ENCODE measurements at places on chromosomes 3 and 15.

DNA sequence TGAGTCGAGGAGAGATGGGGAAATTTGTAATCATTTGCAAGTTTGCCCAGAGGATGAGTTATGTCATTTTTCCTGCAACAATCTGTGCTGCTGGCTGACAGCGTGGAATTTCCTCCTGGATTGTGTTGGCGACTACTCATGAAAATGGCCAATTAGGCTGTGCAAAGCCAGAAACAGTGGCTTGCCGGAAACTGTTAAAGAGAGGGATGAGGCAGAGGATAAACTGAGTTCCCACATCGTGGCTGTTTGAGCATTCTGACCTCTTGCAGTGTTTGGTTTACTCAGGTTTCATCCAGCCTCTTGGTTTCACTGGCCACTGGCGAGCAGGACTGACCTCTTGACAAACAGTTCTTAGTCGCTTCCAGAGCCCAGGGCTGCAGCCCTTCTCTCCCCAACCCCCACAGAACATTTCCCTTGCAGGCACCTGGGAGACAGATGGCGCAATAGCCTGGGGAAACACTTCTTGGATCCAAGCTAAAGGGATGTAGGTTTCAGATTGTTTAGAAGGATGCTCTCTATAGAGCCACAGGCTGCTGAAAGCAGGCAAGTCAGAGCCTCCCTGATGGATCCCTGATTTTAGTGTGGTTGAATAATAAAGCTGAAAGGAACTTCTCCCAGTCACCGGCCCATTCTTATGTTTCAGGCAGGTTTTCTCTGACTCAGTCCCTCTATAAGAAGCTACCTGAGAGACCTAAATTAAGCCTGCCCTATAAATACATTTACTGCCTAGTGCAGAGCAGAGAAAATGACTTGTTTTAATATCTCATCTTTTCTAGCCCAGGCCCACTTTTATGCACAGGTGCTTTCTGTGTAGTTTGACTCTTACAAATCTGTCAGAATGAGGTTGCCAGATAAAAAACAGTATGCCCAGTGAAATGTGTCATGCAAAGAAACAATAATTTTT, 92.8 kb upstream of the UBE2E1 start:
- H3K4me3 ChIP-seq = no peak overlapping the region
- peaks cover 5% of the 10 kb centered on the region for H3K4me1 ChIP-seq
- no peak overlapping the region for H3K27ac ChIP-seq
- peak; percentile 90 for DNase-seq
- peaks cover 15% of the 10 kb centered on the region for H3K36me3 ChIP-seq
- no peaks in the 10 kb centered on the region for H3K27me3 ChIP-seq

- H3K27me3 ChIP-seq = no peaks in the 10 kb centered on the region
- no peak for DNase-seq
- no peaks in the 10 kb centered on the region for H3K36me3 ChIP-seq
- no peak overlapping the region for H3K4me3 ChIP-seq
- no peaks in the 10 kb centered on the region for H3K4me1 ChIP-seq
- H3K27ac ChIP-seq = no peak overlapping the region
Observed at GRCh38 chr3:146972726-146973125, 367.6 kb upstream of the PLSCR5 start.

GRCh38 chr15:40772014-40772413, 2.2 kb downstream of the C15orf62 start:
- no peak overlapping the region for H3K27ac ChIP-seq
- H3K4me3 ChIP-seq = no peak overlapping the region
- DNase-seq = no peak

DNA sequence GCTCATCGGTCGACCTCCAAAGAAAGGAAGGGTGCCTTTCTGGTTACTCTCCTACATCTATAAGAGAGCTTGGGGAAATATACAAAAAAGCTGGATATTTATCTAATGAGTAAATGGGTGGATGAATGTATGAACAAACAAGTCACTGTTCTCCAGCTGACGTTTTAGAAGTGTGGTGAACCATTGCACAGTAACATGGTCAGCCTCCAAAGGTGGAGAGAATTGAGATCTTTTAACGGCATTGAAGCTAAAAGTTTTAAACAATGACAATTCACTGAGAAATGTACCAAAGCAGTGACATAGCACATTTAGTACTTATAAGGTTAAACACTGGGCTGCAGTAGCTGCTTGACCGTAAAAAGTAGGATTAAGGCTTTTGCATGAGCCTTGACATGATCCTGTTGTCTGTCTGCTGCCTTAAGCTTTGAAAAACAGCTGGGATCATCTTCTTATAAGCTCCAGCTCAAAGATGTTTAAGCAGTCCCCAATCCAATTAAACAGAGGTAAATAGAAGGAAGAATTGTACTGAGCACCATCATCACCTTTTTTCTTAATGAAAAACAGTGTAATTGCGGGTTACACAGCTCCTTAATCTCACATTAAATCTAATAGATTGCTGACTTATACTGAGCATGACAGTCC, 222.9 kb downstream of the WDR72 start:
- no peak overlapping the region for H3K27ac ChIP-seq
- no peaks in the 10 kb centered on the region for H3K27me3 ChIP-seq
- no peak for DNase-seq
- H3K4me3 ChIP-seq = no peak overlapping the region
- H3K4me1 ChIP-seq = no peaks in the 10 kb centered on the region
- H3K36me3 ChIP-seq = peaks cover 5% of the 10 kb centered on the region

GRCh38 chr3:178270838-178271237, 265.4 kb upstream of the KCNMB2 start:
- no peaks in the 10 kb centered on the region for H3K36me3 ChIP-seq
- no peak overlapping the region for H3K4me3 ChIP-seq
- no peak for DNase-seq
- no peak overlapping the region for H3K27ac ChIP-seq

DNA sequence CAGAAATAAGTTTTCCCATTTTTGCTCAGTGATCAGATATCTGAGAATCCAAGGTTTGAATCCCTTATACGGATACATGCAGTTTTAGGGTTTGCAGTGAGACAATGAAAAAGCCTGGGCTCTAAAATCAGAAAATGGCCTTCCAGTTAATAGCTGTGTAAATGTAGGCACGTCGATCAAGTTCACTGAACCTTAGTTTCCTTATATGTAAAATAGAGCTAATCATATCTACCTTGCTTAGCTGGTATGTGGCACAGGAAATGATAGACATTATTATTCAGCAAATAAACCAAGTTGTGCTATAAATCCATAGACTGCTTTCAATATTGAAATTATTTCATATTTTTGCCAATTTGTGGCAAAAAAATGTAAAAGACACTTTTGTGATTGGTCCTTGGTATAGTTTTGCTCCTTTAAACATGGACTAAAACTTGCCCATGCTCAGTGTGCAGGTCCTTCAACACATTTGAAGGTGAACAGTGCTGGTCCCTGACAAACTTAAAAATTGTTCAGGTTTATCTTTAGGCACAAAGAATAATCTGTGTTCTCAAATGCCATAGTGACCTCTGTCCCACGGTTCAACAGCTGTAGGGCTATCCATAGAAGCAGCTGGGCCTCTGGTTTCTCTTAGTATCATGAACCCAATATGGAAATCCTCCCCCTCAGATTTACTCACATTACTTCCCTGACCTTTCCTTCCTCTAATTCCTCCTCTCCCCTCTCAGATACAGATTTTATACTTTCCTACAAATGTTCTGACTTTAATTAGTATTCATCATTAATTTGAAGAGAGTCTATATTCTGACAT, 51.0 kb downstream of the CCDC54 start:
- H3K27me3 ChIP-seq = peaks cover 8% of the 10 kb centered on the region
- no peaks in the 10 kb centered on the region for H3K36me3 ChIP-seq
- no peak overlapping the region for H3K4me3 ChIP-seq
- H3K4me1 ChIP-seq = no peaks in the 10 kb centered on the region
- H3K27ac ChIP-seq = no peak overlapping the region
- DNase-seq = no peak

GRCh38 chr3:46284981-46285683, 42.9 kb downstream of the CCR3 start:
- H3K36me3 ChIP-seq = no peaks in the 10 kb centered on the region
- no peak overlapping the region for H3K27ac ChIP-seq
- no peak overlapping the region for H3K4me3 ChIP-seq
- H3K27me3 ChIP-seq = no peaks in the 10 kb centered on the region
- no peaks in the 10 kb centered on the region for H3K4me1 ChIP-seq
- DNase-seq = no peak

DNA sequence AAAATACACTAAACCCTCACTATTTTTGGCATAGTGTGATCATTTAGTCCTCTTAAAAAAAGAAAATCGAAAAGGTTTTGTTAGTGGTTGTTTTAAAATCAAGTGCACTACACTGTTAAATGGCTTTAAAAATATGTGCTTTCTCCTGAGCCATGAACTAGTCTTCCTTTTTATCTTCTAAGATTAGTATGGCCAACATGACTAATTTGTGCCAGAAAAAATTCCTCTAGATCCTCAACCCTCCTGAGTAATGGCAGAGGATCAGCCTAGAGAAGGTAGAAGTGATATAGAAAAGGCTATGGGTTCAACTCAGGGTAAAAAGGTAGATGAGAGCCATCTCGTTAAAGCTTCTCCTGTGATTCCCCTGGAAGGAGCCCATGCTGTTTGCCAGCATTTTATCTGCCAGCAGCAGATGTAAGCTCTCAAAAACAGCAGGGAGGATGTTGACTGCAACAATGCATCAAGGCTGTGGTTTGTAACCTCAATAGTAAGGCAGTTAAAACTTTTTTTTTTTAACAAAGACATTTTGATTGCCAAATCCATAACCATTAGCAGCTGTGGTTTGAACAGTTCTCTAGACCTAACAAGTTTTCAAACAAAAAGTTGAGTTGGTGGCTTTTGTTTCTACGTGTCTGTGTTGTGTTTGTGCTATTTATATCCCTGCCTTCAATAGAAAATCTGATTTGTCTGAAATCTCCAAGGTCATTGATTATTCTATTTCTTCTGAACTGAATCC, 30.2 kb upstream of the ZNF609 start:
- H3K27me3 ChIP-seq = no peaks in the 10 kb centered on the region
- peak; percentile 77 for DNase-seq
- H3K27ac ChIP-seq = no peak overlapping the region
- 0 out of 3 replicates have a peak overlapping the region, but pooled peaks have one; percentile 17 for H3K4me3 ChIP-seq
- peaks cover 3% of the 10 kb centered on the region for H3K36me3 ChIP-seq
- no peaks in the 10 kb centered on the region for H3K4me1 ChIP-seq

- no peaks in the 10 kb centered on the region for H3K4me1 ChIP-seq
- no peaks in the 10 kb centered on the region for H3K36me3 ChIP-seq
- H3K27me3 ChIP-seq = no peaks in the 10 kb centered on the region
- DNase-seq = no peak
Observed at GRCh38 chr3:182058488-182058887, 346.8 kb downstream of the SOX2 start.

DNA sequence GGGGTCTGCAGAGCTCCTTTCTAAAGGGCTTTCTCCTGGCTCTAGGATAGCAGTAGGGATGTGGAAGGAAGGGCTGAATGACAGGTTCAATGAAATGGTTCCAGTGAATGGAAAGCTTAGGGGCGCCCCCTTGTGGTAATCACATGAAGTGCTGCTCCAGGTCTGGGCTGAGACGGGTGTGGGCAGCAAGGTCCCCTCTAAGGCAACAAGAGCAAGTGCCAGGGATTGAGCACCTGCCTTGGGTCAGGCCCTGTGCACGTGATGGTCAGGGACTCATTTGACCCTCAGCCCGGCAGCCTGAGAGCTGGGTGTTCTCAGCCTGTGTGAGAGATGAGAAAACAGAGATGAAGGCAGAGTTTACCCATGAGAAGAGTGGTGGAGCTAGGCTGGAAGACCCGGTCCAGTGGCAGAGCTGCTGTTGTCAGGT, 12.1 kb upstream of the CX3CR1 start:
- H3K4me3 ChIP-seq = no peak overlapping the region
- no peaks in the 10 kb centered on the region for H3K27me3 ChIP-seq
- peak; percentile 89 for DNase-seq
- H3K4me1 ChIP-seq = no peaks in the 10 kb centered on the region

DNA sequence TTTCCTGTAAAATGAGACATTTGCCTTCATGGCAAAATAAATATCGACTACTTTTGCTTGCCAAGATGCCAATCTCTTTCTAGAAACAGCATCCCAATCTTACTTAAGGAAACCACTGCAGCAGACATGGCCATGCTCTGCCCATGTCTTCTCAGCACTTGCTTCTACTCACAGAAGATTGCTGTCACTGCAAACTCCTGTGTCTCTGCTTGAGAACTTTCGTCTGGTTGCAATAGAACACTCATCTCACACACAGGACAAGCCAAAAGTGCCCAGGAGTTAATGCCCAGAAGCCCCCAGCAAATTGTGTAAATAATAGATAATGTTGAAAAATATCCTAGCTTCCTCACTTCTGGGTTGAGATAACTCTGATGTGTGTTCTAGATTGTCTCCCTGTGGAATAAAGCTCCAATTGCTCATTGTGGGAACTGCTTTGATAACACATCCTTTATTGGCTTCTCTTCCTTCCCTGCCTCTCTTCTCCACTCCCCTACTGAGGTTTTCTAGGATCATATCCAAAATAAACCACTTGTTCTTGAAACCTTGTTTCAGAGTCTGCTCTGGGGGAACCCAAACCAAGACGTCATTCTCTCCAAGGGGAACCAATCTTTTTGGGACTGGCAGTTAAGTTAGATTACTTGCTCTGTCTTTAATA, 156.3 kb upstream of the STRIT1 start:
- H3K4me1 ChIP-seq = no peaks in the 10 kb centered on the region
- no peaks in the 10 kb centered on the region for H3K36me3 ChIP-seq
- no peak overlapping the region for H3K4me3 ChIP-seq
- no peak for DNase-seq

DNA sequence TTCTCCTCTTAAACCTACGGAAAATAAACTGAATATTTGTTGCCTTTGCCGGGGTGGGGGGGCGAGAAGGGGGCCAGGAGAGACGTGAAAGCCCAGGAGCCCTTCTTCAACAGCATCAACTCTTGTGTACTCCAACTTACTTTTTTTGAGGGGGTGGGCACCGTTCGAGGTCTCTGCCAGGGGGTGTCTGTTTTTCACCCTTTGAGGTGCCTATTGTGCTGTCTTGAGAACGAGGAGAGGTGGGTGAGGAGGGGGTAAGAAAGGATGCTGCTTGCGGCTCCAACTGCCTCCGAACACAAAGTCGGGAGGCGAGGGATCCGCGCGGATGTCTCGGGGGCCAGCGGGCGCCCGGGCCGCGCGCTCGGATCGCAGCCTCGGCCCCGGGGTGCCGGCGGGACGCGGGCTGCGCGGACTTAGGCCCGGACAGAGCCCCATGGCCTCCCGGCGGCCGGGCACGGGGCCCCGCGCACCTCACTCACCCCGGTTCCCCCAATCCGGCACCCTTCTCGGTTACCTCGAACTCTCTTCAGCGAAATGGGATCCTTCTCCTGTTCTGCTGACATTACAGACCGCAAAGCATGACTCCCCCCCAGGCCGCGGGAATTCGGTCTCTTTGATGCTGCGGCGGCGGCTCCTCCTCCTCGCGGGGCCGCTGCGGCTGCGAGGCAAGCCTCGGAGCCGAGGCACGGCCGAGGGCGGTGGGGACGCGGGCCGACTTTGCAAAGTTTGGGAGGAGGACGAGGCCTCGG, 650 bp downstream of the PYGO1 start:
- no peaks in the 10 kb centered on the region for H3K4me1 ChIP-seq
- H3K27ac ChIP-seq = no peak overlapping the region
- DNase-seq = peak; percentile 43
- peak overlapping the region; percentile 81 for H3K4me3 ChIP-seq

- no peaks in the 10 kb centered on the region for H3K36me3 ChIP-seq
- H3K4me3 ChIP-seq = no peak overlapping the region
- DNase-seq = no peak
- peaks cover 4% of the 10 kb centered on the region for H3K4me1 ChIP-seq
- no peak overlapping the region for H3K27ac ChIP-seq
Observed at GRCh38 chr3:48896936-48897335, 1.7 kb downstream of the SLC25A20 start.

GRCh38 chr15:70358871-70359647, 261.3 kb upstream of the TLE3 start:
- no peak overlapping the region for H3K4me3 ChIP-seq
- no peaks in the 10 kb centered on the region for H3K4me1 ChIP-seq
- no peaks in the 10 kb centered on the region for H3K36me3 ChIP-seq
- no peak for DNase-seq

All from H9 (cell line).